ENCODE measurements at places on chromosomes 6 and 20.

- no peak for DNase-seq
These were observed 800 bp downstream of the ABCC10 start for GRCh38 chr6:43428112-43428570.

DNA sequence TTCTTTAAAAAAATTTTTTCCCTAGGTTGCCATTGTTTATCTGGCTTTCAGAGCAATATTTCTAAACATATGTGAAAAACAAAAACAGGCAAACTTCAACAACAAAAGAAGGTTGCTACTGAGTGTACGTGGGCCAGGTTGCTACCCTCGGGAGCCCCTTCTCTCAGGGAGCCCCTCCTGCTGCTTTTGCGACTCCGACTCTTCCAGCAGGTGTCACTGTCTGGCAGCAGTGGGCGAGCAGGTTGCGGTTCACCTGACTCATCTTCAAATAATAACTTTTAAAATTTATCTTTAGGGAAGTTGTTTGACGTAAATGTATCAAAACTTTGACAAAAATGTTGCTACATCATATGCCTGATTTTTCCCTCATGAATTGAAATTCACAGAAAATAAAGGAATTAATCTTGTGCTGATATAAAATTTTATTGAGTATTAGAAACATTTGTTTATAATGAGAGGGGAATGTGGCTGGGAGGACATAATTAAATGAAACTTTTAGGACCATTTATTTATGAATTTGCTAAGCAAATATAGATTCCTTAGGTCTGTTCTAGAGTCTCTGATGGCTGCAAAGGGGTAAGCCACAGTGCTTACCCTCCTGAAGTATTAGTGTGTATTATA lies 138.8 kb downstream of the HIVEP1 start:
- DNase-seq = peak; percentile 79

DNA sequence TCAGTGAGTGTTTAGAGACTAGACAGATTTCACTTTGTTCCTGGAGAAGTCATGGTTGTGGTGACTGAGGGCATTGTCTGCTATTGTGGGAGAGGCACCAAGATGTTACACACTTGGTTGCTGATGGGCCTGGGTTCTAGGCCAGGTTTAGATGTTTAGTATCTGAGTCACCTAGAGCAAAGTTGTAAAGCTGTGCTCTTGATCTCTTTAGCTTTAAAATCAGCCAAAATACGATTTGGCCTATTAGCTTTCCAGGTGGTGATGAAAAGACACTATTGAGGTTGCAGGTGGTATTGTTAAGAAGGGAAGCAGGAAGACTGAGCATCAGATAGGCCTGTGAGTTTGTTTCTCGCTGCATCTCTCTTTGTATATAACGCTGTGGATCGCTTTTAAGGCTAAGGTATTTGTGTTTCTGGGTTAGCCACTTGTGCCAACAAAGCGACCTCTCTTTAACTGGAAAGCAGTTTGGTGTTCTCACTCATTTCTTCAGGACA lies 48.6 kb downstream of the FOXO3 start:
- DNase-seq = peak; percentile 16

DNA sequence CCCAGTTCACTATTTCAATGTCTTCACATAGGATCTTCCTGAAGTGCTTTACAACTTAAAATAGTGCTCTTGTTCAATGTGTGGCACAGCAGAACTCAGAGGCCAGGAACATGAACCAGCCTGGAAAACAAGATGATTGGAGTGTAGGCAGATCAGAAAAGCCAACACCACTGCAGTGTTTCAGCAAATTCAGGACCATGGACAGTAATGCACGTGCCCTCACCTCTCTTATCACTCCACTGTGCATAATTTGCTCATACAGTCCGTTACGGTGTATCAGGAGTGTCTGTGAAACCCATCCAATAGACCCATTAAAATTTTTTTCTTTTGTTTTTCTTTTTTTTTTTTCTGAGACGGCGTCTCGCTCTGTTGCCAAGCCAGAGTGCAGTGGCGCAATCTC lies 27.6 kb upstream of the HACE1 start:
- DNase-seq = no peak

DNA sequence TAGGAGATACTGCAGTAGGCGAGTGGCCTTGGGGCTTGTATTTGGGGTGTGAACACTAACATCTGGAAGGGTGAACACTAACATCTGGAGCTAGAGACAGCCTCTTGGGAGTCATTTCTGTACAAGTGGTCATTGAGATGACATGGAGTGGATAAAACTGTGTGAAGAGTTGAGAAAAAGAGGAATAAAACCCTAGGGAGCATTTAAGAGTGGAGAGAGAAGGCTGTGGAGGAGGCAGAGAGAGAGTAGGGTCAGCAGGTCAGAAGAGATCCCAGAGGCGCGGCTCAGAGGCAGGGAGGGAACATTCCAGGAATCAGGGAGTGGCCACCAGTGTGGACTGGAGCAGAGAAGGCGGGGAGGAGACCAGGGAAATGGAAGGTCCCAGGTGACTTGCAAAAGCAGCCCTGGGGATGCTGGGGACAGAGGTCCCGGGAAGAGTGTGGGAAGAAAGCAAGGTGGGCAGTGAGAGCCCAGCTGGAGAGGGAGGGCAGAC lies 202.0 kb upstream of the RNF24 start:
- DNase-seq = no peak

- DNase-seq = no peak
These were observed 592.3 kb downstream of the PKHD1 start for GRCh38 chr6:51495096-51495495.

DNA sequence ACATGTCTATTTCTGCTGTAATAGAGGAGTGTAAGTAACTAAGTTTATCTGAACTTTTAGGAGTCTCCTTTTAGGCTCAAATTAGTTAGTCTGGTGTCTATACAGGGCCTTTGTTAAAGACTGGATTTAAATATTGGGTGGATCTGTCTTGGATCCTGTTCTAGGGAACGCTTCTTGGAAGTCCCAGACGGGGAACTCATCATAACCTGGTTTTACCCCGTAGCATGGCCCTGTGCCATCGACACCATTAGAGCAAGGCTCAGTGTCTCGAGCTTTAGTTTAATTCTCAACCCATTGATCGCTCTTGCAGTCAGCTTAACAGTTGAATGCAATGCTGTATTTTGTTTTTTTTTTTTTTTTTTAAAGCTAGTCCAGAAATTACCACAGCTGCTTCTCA lies 89.9 kb downstream of the CARMIL1 start:
- peak; percentile 19 for DNase-seq

- no peak for DNase-seq
These were observed 55.0 kb downstream of the DAAM2 start for GRCh38 chr6:39847221-39847620.

DNA sequence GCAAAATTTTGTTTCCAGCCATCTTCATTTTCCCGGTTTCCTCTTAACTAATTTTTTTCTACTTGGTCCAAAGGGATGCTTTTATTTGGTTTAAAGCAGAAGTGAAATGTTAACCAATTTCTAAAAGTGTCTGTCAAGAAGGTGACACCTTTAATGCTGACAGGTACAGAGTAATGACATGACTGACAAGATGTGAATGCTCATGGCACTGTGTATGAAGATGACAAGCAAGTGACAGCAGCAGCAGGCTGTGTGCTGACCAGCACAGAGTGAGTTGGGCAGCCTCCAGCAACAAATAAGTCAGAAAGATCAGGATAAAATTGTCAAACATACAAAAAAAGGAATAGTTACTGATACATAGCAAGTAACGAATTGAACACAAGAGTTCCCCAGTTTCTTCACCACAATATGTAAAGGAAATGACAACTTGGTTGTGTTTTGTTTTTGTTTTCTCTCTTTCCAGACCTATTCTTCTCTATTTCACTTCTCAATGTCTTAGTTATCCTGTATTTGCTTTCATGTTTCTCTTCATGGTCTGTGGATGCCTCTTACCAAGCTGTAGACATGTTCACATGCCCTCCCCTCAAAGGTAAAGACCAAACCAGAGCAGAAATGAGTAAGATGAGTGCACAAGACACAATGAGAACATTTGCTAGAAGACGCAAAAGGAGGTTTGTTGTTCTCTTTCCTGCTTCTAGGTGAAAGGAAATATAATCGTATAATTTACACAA lies 174.9 kb downstream of the FRK start:
- DNase-seq = no peak

GRCh38 chr6:40391086-40391485 lies 196.1 kb downstream of the LRFN2 start:
- DNase-seq = no peak
